ENCODE measurements at places on chromosomes 16 and 17.

GRCh38 chr17:6187836-6188235 is 117.7 kb downstream of the WSCD1 start:
- DNase-seq: no peak

- no peak for DNase-seq
Observed at GRCh38 chr16:30699615-30700099, 686 bp downstream of the SRCAP start.

- peak; percentile 52 for DNase-seq
Observed at GRCh38 chr17:64778240-64779097, 116.4 kb upstream of the SMURF2 start.

GRCh38 chr16:57522960-57523359 is 13.4 kb downstream of the CCDC102A start:
- no peak for DNase-seq

DNA sequence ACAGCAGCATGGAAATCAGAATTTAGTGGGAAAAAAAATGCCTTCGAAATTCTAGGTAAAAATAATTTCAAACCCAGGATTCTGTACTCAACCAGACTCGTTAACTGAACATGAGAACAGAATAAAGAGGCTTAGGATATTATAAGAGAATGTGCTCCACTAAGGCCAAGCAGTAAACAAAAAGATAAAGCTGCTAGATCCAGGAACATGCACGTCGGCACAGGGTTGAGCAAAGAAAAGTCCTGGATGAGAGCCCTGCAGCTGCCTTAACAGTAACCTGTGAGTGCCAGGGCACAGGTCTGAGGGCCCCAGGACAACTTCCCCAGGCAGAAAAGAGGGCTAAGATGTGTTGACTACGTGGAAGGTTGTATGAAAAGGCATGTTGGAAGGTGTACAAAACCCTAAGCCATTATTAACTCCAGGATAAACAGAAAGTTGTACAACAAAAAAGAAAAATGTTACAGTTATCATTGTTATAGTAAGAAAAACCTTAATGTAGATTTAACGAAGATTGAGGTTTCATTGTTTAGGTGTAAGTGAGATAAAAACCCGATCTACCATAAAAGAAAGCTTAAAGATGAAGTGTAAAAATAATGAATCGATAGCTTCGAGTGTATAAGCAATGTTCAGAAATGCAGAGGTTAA is 42.3 kb upstream of the RBFOX3 start:
- DNase-seq: no peak

All from NCI-H1105 treated with DMSO at 0.1 percent for 48 hours (cell line).